ENCODE measurements at places on chromosomes 13 and 19.
A peak's percentile ranks its signal among the peaks of the same experiment; 100 is the strongest.

DNA sequence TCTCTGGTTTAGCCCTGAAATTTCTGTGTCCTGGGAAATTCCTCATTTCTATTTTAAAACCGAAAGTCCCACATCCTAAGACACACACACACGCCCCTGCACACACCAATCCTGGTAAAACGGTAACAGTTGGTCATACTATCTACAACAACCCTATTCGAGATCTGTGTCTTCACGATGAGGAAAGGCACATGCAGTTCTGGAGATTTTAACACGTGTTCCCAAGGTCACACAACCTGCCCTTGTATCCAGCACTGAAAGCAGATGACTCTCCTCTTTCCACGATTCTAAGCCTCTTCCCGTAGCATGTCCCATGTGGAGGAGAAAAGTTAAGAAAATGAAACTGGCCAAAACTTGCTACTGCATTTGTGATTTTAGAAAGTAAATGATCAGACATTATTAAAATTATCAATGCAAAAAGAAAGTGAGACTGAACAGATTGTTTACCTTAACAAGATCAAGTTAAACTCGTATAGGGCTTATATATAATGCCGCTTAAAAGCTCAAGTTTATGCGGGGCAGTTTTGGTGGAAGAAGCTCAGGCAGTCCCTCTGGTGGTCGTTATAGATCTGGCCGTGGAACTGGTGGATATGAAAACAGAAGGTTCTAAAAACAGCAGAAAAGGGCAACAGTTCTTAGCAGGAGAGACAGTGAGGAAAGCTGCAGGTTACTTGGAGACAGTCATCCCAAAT lies 32.7 kb downstream of the VSTM1 start:
- peak; percentile 20 for DNase-seq

DNA sequence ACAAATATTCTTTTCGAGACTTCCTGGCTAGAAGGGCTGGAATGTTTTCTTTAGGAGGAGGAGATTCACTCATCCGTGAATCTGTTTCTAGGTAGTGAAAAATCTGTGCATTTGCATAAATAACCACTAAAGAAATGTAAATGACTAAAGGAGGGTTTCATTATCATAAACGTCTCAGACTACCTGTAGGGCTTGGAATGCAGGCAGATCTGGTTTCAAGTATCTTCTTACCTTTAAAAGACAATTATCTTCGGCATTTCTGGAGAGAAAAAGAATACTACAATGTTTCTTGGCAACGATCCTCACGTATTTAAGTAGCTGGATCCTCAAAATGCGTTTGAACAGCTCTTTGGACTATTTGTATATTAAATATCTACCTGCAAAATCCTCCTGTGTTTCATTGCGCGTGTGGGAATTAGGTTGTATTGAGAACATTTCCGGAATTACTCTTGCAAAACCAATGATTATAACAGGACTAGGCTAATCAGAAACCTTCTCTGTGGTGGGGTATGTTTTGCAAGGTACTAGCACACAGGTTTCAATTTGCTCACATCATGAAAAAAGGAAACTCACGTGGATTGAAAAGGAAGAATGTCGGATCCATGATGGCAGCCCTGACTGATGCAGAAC lies 291.1 kb upstream of the ARGLU1 start:
- no peak for DNase-seq

DNA sequence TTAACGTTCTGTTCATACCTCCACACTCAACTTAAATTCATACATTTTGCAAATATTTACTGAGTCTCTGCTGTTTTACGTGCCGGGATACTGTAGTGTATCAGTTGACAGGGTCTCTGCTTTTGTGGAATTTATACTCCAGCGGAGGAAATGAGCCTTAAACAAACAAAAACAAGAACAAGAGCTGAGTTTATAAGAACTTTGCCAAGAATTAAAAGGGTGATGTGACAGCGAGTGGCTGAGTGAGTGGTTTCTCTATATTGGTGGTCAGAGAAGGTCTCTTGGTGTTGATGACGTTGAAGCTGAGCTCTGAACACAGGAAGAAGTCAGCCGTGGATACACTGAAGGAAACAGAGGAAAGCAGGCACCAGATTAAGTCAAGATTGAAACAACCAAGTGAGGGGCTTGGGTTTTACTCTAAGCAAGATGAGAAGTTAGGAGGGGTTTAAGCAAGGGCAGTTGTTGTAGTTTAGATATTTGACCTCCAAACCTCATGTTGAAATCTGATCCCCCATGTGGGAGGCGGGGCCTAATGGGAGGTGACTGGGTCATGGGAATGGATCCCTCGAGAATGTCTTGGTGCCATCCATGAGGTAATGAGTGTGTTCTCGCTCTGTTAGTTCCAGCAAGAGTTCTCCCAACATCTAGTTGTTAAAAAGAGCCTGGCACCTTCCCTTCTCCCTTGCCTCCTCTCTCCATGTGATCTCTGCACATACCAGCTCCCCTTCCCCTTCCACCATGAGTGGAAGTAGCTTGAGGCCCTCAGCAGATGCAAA lies 248.3 kb downstream of the DCLK1 start:
- no peak for DNase-seq

DNA sequence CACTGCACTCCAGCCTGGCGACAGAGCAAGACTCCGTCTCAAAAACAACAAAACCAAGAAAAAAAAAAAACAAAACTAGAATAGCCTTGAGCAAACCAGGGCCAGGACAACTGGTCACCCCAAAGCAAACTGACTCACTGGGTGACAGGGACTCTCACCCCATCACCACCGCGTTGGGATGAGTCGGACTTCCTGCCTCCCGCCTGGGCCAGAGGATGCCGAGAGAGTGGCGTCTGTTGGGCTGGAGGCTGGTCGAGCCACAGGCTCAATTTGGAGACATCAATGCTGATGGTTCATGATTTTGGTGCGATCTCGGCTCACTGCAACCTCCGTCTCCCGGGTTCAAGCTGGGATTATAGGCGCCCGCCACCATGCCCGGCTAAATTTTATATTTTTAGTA lies 11.6 kb downstream of the TMPRSS9 start:
- DNase-seq, result no peak

- no peak for DNase-seq
Observed at GRCh38 chr13:59963383-59963782, 200.3 kb downstream of the DIAPH3 start.

DNA sequence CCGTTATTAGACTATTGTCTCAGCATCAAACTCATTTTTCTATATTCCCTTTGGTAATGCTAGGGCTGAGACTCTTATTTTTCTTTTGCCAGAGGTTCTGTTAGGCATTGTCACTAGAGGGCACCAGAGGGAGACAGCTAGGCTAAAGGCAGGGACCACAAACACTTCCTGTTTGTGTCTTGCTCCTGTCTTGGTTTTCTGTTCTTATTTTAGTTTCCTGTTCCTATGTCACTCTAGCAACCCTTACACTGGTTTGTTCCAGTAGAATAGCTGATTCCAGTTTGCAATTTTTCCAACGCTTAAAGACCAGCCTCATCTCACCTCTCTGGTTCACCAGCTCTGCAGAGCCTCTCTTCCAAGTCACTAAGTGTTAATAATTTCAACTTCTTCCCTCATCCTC lies 772.0 kb downstream of the DIAPH3 start:
- DNase-seq, result peak; percentile 58

DNA sequence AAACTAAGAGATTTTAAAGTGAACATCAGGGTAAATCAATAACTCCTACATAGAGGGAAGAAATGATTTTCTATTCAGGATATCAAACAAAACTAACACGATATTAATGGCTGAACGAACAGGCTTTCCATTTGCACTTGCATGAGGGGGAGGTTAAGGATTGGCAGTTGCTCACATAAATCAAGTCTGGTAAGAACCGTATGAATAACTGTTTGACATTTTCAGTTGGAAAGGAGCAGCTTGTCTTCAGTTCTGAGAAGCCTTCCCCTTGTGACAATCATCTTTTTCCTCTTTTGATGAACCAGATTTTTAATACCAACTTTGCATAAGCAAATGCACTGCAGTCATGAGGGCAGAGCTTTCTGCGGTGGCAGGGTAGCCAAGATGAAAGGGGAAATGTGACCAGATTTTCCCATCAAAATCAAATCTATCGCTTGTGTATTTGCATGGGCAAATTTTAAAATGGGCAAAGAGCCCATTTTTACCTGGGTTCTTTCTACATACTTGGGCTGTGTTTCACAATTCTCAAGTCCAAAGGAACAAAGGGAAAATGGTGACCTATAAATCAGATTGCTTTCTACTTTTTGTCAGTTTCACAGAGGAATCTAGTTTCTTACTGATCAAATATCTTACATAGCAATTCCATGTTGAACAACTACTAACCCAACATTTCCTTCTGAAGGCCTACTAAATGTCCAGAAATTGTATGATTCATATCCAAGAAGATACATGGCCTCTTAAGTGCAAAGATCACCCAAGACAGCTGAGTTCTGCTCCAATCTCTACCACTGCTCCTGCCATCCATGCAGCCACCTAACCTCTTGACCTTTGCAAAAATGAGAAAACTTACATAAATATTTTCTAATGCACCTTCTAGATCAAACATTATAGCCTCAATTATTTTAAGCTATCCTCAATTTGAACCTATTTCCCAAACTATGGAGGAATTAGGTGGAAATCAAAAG lies 249.6 kb downstream of the OXGR1 start:
- DNase-seq, result no peak
